ENCODE measurements at places on chromosomes 12 and 14. TPM values are rescaled to one million over a fixed set of nuclear protein-coding genes. Genes with fewer than 3 reads are reported as not detected.

- DNase-seq = peak; percentile 66
These were observed 15.5 kb downstream of the E2F7 start for GRCh38 chr12:77049767-77050353.

- no peak for DNase-seq
These were observed 9.8 kb upstream of the ARF6 start for GRCh38 chr14:49882826-49883694.

GRCh38 chr12:11134305-11134704 lies at the start of gene TAS2R30:
TSS of gene TAS2R30 (minus strand) at chr12:11134644. CDS start at chr12:11134244, 400 bp downstream.
- DNase-seq = no peak

DNA sequence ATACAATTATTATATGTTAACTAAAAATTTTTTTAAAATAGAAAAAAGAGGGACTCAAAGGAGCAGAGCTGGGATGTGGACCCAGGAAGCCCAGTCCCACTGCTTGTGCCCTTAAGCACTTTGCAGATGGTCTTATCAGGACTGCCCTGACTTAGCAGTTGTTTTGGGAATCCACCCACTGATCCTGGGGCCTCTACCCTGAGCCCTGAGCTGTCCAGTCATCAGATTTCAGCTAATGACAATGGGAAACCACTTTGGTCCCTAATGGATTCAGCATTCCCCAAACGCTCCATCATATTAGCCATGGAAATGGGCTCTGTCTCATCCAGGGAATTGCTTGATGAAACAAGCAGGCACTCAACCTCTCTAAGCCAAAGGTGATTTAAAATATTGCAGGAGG lies 22.5 kb upstream of the WSCD2 start:
- no peak for DNase-seq

DNA sequence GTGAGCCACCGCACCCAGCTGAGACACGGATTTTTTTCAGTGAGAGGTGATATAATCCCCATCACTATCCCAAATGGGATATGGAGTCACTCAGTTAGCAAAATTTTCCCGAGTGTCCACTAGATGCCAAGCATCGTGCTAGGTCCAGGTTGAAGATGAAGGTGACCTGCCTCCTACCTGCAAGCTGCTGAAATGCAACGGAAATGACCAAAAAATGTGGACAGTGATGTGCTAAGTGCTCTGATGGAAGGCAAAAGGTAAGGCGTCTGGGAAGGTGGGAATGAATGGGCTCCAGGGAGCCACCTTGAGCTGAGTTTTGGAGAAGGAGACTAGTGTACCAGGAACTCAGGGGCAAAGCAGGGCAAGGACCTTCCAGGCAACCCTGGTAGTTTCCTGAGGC lies 64.6 kb downstream of the CALM1 start:
- no peak for DNase-seq

GRCh38 chr14:36619131-36619530 lies 36.7 kb upstream of the NKX2-8 start:
- DNase-seq = no peak

DNA sequence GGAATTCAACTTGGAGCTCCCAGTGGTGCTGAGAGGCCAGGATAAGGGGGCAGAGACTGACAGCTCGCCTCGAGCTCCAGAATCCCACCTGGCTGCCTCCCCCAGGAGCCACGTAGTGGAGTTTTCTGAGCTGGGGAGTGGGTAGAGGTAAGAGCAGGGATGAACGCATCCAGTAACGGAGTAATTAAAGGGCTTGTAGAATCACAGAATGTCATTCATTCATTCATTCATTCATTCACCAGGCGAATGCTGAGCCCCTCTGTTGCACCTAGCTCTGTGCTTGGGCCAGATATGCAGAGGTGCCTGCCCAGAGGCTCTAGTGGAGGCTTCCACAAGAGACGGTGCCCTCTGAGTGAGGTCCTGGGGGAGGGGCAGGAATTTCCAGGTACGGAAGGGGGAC lies 8.1 kb downstream of the FAM181A start:
- no peak for DNase-seq

- DNase-seq = no peak
These were observed 4.9 kb downstream of the DDX54 start for GRCh38 chr12:113180333-113180732.

DNA sequence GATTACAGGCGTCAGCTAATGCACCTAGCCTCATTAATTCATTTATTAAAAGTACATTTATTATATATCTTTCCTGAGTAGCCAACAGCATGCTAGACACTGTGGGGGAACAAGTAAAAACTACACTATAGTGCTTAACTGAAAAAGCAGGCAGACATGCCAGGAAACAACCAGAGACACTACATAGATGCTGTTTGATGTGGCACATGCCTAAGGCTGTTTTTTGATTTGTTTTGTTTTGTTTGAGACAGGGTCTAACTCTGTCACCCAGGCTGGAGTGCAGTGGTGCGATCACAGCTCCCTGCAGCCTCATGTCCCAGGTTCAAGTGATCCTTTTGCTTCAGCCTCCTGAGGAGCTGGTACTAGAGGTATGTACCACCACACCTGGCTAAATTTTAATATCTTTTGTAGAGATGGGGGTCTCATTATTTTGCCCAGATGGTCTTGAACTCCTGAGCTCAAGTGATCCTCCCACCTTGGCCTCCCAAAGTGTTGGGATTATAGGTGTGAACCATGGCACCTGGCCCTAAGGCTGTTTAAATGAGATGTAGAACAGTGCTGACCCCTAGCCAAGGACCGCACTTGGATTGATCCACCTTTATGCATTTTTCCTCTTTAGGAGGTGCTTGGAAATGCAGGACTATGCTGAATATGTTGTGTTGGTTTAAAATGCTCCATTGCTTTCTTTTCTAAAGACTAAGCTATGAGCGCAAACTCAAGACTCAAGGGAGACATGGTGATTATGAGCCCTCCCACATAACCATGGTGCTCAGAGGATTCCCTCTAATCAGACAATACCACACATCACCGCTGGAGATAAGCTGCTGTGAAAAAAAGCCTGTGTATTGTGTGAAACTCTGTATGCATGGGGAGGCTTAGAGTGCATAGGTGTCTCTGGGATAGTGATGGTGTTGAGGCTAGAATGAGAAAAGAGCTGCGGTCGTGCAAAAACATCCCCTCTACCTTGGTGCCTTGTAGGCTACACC lies 10.5 kb upstream of the C14orf93 start:
- no peak for DNase-seq

GRCh38 chr14:68854421-68854820 lies 61.6 kb upstream of the ZFP36L1 start:
- DNase-seq = no peak

- DNase-seq = no peak
These were observed 23.7 kb upstream of the KRT77 start for GRCh38 chr12:52727037-52727436.

- no peak for DNase-seq
These were observed 84.4 kb downstream of the B4GALNT3 start for GRCh38 chr12:544142-544541.

- peak; percentile 31 for DNase-seq
These were observed at the start of gene OTOGL for GRCh38 chr12:80099259-80099658. TSS of gene OTOGL (plus strand) at chr12:80099537. CDS start at chr12:80209432, 109,895 bp downstream.

GRCh38 chr12:131478468-131478867 lies 232.4 kb upstream of the SFSWAP start:
- no peak for DNase-seq

DNA sequence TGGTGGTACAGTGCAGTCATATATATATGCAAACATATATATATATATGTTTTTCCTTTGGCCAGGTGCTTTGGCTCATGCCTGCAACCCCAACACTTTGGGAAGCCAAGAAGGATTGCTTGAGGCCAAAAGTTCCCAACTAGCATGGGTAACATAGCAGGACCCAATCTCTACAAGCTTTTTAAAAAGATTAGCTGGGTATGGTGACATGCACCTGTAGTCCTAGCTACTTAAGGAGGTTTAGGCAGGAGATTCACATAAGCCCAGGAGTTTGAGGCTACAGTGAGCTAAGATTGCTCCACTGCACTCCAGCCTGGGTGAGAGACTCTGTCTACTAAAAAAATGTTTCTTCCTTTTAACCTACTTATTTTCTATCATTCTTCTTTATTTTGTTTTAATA lies 10.2 kb downstream of the PZP start:
- no peak for DNase-seq

DNA sequence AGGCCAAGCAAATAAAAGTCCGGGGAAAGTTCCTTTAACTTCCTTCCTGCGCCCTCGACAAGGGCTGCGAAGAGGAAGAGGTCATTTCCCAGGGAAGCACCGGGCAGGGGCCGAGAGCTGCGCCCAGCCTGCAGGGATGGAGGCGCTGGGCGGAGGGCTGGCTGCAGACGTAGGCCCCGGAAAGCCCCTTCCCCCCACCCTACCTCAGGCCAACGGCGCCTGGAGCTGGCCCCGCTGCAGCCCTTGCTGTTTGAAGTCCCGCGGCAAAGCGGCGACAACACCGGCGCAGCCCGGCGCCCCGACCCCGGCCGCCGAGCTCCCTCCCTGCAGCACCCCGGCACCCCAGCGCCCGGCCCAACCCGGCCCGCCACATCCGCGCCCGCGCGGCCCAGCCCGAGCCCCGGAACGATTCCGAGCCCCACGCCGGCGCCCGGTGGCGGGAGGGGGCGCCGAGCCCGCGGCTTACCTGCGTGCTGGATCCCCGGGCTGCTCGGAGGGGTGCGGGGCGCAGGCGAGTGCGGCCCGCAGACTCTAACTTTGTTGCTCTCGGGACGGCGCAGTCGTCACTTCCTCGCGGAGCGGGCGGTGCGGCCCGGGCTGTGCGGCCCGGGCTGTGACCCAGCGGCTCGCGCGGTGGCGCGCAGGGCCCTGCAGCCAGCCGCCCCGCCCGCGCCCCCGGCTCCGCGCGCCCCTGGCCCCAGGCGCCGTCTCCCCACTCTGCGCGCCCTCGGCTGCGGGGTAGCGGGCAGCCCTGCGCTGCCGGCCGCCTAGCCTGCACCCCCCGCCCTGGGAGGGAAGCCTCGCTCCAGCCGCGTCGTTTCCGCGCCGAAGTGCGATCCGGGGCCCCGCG lies 64.8 kb upstream of the PTGR2 start:
- DNase-seq = peak; percentile 86

DNA sequence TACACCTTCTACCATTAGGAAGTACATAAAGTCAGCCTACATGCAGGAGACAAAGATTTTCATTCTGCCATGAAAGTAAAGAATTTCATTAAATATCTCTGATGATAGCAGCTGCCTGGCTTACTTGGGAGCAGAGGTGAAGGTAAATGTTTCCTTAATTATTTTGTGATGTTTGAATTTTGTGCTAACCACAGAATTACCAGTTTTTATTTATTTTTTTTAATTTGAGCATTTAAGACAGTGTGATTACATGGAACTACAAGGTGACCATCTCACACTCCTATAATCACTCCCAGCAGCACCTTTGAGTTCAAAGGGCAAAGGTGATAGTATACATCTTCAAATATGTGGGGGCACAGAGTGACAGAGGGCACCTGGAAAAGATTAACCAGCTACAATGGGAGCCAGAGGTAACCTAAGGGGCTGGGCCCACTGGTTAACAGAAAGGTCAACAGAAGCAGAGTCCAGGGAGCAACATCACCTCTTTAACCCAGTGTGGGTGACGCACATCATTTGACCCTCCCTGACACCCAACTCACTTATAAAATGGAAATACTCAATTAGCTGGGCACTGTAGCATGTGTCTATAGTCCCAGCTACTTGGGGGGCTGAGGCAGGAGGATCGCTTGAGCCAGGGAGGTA lies 65.0 kb downstream of the GCH1 start:
- no peak for DNase-seq

- no peak for DNase-seq
These were observed 127.7 kb downstream of the KIF26A start for GRCh38 chr14:104265918-104266630.

- DNase-seq = no peak
These were observed 85.8 kb downstream of the LLPH start for GRCh38 chr12:66044731-66045130.

GRCh38 chr14:79369359-79370332 lies 841.7 kb downstream of the DIO2 start:
- DNase-seq = no peak

DNA sequence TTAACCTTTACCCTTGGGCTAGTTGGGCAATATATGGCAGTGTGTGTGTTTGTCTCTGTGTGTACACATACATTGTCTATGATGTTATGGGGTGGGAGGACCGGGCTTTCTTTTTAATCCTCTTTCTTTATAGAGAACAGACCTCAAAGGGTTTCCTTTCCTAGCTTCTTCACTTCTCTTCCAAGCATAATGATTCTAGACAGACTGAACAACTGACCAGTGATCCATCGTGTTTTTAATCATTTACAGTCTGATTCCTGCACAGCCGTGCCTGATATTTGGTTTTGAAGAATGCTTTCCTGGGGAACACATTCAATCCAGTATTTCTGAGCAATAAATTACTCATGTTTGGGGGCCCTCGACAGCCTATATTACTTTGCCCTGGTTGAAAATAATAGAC lies 481.1 kb upstream of the DCN start:
- DNase-seq = no peak

GRCh38 chr12:120429368-120429767 lies 8.5 kb upstream of the COX6A1 start:
- DNase-seq = no peak

The PTPRB gene
- polyA plus RNA-seq = 14.3 TPM

The GLIPR1L1 gene
- polyA plus RNA-seq = not detected

The BEGAIN gene
- polyA plus RNA-seq = 7.3 TPM

The GUCY2C gene
- polyA plus RNA-seq = 1.5 TPM

The RTN1 gene
- 3.1 TPM for polyA plus RNA-seq

The TROAP gene
- polyA plus RNA-seq = 10.8 TPM

The KRT1 gene
- polyA plus RNA-seq = 19.4 TPM

The LAG3 gene
- 0.64 TPM for polyA plus RNA-seq

The RASAL1 gene
- polyA plus RNA-seq = 0.14 TPM

The PRPH gene
- 3.1 TPM for polyA plus RNA-seq

The LRTM2 gene
- polyA plus RNA-seq = 0.09 TPM

The SENP1 gene
- 15.3 TPM for polyA plus RNA-seq

The PLCZ1 gene
- polyA plus RNA-seq = not detected

The EPYC gene
- not detected for polyA plus RNA-seq

The ANKRD33 gene
- 0.09 TPM for polyA plus RNA-seq

All from muscle of leg (tissue), 16 donors.